ENCODE measurements at places on chromosomes 13 and 19.

- no peak for DNase-seq
Observed at GRCh38 chr19:31883296-31883990, 462.0 kb upstream of the ZNF507 start.

GRCh38 chr13:42114278-42114677 lies 65.8 kb downstream of the DGKH start:
- DNase-seq: no peak

DNA sequence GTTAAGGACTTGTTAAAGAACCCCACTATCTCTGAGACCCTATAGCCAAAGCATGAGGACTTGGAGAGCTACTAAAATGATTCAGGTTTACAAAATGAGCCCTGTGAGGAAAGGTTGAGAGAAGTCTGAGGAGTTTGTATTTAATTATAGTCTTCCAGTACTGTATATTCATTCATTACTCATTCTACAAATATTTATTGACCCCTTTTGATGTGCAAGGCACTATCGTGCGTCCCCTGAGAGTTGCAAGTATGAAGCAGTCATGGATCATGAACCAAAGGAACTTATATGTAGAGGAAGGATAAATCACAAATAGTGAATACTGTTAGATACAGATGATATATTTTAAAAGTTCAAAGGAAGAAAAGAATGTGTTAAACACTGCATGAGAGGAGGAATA lies 84.4 kb downstream of the DNAJC15 start:
- no peak for DNase-seq

DNA sequence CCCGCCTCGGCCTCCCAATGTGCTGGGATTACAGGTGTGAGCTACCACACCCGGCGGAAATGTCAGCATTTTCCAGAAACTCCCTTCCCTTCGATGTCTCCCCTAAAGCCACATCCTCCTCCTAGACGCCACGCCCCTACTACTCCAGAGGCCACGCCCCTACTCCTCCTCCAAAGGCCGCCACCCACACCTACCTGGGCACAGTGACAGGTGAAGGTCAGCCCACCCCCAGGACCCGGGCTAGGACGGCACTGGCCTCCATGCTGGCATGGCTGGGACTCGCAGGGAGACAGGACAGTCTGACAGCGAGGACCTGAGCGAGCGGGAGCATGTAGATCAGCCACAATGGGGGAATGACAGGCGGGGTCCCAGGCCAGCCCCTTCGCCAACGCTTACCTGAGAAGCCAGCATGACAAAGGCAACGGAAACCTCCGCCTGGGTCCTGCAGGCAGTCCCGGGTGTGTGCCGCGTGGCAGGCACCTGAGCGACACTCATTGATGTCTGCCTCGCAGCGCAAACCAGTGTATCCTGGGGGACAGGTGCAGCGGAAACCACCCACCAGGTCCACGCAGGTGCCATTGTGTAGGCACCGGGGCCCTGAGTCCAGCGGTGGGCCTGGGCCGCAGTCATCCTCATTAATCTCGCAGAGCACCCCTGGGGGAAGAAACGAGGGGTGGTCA lies 22.0 kb downstream of the NOTCH3 start:
- DNase-seq: no peak

DNA sequence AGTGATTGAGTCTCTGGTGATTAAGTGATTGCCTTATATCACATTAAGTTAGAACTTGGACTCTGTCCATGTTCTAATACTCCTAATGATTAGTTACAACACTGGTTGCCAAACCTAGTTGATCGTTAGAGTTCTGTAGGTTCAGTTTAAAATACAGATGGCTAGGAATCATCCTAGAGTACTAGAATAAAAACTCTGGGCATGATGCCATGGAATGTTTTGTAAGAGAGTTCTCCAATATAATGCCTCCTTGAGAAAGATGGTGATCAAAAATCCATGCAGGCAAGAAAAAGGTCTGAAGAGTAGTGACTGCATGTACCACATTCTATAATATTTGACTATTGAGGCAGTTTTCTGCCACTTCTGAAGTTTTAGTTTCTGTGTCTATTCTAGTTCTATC lies 176.3 kb downstream of the GPC5 start:
- no peak for DNase-seq

DNA sequence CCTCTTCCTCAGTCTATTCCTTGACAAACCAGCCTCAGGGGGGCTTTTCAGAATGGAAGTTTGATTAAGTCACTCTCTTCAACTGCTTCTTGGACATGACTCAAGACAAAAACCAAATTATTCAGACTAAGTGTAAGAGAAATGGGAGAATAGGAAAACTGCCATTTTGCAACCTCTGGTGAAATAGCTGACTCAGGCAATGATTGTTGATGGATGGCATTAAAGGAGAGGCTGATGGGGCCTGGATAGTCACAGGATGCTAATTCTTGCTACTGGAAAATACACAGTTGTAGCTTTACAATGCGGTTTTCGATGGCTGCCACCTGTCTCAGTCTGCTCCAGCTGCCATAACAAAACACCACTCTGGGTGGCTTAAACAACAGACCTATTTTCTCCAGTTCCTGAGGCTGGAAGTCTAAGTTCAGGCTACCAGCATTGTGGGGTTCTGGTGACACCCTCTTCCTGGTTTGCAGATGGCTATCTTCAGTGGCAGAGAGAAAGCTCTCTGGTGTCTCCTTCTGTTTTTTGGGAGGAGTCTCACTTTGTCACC lies 6.1 kb downstream of the NOSIP start:
- no peak for DNase-seq

DNA sequence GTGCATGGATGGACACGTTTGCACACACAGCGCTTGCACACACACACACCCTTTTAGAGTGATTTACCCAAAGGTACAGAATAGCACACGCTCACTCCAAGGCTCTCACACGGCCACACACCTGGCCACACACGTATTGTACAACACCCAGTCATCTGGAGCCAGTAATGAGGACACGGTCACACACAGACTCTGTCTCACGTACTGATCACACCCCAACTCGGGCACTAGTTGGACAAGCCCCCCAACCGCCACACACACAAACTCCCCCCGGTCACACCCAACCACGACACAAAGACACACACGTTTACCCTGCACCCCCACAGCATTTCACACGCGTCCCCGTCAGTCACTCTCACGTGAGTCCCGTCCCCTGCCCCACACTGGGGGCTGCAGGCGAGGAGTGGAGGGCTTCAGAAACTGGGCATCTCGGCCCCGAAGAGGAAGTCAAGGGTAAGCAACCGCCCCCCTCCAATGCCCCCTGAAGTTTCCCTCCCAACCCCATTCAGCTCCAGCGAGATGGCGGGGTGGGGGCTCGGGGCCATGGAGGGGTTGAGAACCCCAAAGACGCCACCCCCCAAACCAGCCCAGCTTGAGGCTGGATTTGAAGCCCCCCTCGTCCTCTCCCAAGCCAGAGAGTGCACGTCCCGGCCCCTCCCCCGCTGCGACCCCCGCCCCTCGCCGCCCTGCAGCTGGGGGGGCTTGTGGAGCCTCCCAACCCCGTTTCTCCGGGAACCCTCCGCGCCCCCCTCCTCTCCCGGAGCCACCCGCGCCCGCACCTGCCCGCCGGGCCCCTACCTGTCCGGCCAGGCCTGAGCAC lies 599 bp downstream of the OLFM2 start:
- DNase-seq: no peak

DNA sequence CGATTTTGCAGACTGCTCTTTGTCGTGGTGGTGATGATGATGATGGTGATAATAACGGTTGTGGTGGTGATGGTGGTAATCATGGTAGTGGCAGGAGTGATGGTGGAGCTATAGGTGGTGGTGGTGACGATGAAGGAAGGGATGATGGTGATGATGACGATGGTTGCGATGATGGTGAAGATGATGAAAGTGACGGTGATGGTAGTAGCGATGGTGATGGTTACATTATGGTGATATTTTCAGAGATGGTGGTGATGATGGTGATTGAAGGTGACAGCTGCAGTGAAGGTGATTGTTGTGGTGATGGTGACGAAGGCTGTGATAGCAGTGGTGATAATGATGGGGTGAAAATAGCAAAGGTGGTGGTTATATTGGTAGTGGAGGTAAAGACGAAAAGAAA lies 2.1 kb upstream of the ADGRE3 start:
- DNase-seq: no peak

GRCh38 chr19:33524024-33524664 lies 2.6 kb upstream of the PEPD start:
- no peak for DNase-seq

GRCh38 chr19:33661336-33661735 lies 39.6 kb downstream of the CHST8 start:
- no peak for DNase-seq

- no peak for DNase-seq
Observed at GRCh38 chr13:80040981-80041317, 300.0 kb downstream of the SPRY2 start.

- no peak for DNase-seq
Observed at GRCh38 chr13:106028911-106029310, 506.6 kb downstream of the EFNB2 start.

- DNase-seq: no peak
Observed at GRCh38 chr13:35996360-35996759, 134.8 kb downstream of the DCLK1 start.

DNA sequence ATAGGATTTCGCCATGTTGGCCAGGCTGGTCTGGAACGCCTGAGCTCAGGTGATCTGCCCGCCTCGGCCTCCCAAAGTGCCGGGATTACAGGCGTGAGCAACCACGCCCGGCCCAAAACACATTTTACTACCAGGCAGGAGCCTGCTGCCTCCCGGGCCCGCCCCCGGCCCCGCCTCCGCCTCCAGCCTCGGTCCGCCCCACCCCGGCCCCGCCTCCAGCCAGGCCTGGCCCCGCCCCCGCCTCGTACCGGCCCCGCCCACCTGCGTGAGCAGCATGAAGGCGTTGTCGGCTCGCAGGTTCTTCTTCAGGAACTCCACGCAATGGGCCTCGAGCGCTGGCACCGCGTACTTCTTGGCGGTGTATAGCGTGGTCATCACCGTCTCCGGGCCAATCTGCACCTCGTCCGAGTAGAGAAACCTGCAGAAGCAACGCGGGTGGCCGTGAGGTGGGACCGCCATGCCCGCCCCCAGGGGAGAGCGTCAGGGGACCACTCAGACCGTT lies 22.7 kb downstream of the BTBD2 start:
- peak; percentile 48 for DNase-seq

GRCh38 chr13:60326273-60326672 lies 70.7 kb upstream of the TDRD3 start:
- no peak for DNase-seq

- DNase-seq: no peak
Observed at GRCh38 chr13:25604106-25604505, 232.3 kb downstream of the ATP8A2 start.

DNA sequence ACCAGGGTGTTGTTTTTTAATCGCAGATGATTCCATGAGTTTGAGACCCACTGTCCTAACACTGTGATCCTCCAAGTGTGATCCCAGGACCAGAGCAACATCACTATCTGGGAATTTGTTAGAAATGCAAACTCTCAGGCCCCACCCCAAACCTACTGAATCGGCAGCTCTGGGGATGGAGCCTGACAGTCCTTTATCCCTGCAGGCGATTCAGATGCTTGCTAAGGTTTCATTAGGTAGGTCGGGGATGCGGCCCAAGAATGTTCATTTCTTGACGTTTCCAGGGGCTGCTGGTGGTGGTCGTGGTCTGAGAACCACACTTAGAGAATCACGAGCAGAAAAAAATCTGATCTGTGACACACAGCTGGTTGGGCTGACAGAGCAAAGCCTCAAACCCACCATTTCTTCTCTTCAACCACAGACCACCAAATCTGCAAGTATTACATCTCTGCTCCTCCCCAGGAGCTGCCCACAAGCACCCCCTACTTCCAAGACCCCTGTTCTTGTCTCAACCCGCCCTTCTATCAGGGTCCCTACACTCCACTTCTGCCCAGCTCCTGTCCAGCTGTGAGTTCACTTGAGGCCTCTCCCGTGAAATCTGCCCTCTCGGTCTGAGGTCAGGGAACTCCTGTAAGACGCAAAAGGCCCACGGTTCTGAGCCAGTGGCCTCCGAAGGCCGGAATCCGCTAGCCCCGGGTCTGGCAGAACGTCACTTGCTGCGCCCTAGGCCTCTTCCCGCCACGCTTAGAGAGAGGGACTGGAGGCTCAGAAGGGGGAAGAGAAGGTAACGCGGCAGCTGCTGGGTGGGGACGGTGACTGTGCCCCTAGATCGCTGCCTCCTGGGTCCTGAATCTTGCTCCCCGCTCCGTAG lies 1.1 kb upstream of the FARP1 start:
- peak; percentile 27 for DNase-seq

- no peak for DNase-seq
Observed at GRCh38 chr13:25923217-25924085, 128.4 kb downstream of the SHISA2 start.

GRCh38 chr19:4542896-4543841 lies 3.3 kb upstream of the LRG1 start:
- no peak for DNase-seq

- no peak for DNase-seq
Observed at GRCh38 chr13:20416223-20416745, 109.4 kb downstream of the CRYL1 start.

GRCh38 chr19:39480337-39481228 lies at the start of gene TIMM50:
TSS of gene TIMM50 (plus strand) at chr19:39480838. CDS start at chr19:39480854, 16 bp downstream.
- peak; percentile 98 for DNase-seq

DNA sequence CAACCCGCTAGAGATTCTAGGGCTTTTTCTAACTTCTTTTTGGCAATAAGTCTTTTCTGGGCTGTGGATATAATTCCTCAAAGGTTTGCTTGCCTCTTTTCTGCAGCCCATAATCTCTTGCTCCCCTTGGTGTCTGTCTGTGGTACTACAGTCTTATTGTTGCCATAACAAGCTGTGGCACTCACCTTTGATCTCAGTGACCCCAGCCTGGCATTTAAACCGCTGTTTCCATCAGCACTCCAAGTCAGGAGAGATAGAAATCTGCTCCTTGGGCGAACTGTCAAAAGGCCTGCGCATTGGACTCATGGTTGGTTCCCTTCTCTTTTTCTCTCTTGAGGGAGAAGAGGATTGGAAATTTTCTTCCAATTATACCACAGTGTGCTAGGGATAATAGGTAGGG lies 14.5 kb upstream of the MPHOSPH8 start:
- DNase-seq: peak; percentile 30

DNA sequence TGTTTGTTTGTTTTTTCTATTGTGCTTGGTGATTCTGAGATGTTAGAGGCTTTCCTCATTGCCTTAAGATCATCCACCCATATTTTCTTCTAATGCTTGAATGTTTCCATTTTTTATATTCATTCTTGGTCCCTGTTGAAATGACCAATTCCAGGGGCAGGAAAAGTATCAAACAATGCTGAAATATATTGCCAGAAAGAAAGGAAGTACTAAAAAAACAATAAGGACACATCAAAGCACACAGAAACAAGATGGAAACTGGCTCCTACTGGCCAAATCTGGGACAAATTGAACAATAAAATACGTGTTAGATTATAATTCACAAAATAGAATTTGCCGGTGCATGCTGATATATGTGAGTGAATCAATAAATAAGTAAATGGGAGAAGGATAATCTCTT lies 23.9 kb downstream of the ZDHHC20 start:
- DNase-seq: no peak

GRCh38 chr13:42814868-42815267 lies 33.5 kb downstream of the FAM216B start:
- no peak for DNase-seq
